ENCODE measurements at places on chromosomes 5 and 9.
A peak's percentile ranks its signal among the peaks of the same experiment; 100 is the strongest.

- no peak for DNase-seq
These were observed 455.3 kb downstream of the RAB3C start for GRCh38 chr5:59037941-59038797.

GRCh38 chr5:116645627-116646026, 71.0 kb upstream of the SEMA6A start:
- DNase-seq: no peak

GRCh38 chr5:135543485-135544304, 7.9 kb upstream of the NEUROG1 start:
- no peak for DNase-seq

DNA sequence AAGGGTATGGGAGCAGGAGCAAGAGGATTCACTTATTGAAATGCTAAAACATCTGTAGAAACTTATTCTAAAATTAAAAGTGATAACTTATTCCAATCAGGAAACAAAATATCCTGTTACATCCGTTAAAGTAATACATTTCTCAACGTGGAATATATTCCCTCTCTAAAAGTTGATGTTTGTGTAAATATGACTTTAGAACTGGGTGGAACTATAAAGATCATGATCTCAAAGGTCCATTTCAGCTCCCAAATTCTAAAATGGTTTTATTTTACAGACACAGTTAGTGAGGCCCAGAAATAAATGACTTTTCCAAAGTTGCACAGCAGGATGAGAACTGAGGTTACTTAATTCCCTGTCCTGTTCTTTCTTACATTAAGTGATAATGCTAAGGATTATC, 21.1 kb downstream of the ISOC1 start:
- DNase-seq: no peak

DNA sequence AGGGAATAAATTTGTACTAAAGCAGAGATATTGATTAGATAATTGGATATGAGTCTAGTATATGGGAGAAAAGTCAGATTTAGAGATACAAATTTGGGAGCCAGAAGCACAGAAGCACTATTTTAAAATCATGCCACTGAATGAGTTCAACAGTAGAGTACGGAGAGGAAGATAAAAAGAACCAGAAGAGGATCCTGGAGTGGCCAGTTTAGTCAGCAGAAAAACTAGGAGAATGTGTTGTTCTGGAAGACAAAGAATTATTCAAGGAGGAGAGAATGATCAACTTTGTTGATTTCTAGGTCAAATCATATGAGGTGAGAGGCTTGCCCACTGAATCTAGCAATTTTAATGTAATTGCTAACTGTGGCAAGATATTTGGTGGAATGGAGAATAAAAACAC, 67.0 kb downstream of the NIPBL start:
- DNase-seq: no peak

DNA sequence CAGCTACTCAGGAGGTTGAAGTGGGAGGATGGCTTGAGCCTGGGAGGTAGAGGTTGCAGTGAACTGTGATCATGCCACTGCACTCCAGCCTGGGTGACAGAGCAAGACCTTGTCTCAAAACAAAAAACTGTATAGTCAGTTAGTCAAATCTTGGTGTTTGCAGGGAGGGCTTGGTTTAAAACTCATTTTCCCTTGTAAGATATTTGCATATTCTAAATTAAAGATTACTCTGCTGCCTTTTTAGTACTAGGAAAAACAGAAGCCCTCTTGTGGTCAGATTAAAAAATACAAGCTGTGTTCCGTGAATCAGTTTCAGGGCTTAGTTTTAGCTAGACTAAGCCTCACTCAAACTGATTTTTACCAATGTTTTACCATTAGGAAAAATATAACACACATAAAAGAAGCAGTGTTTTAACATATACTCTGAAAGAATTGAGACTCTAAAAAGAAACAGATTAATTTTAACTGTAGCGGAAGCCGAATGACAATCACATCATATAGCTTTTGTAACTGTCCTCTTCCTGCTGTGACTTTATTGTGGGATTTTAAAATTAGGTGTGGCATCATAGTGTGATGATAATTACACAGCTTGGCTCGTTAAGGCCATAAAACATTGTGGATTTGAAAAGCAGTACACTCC, 84.9 kb upstream of the BASP1 start:
- no peak for DNase-seq

GRCh38 chr9:136365775-136366222, 2.3 kb upstream of the DNLZ start:
- DNase-seq: no peak

- DNase-seq: no peak
These were observed 101.2 kb upstream of the GDNF start for GRCh38 chr5:37940931-37941623.

- DNase-seq: no peak
These were observed 9.0 kb downstream of the RFX3 start for GRCh38 chr9:3516667-3517330.

- no peak for DNase-seq
These were observed 59.9 kb downstream of the PFDN1 start for GRCh38 chr5:140242890-140243585.

GRCh38 chr9:1875921-1876448, 139.2 kb upstream of the SMARCA2 start:
- DNase-seq: peak; percentile 87

- no peak for DNase-seq
These were observed 70.4 kb upstream of the TLE1 start for GRCh38 chr9:81759680-81760215.

DNA sequence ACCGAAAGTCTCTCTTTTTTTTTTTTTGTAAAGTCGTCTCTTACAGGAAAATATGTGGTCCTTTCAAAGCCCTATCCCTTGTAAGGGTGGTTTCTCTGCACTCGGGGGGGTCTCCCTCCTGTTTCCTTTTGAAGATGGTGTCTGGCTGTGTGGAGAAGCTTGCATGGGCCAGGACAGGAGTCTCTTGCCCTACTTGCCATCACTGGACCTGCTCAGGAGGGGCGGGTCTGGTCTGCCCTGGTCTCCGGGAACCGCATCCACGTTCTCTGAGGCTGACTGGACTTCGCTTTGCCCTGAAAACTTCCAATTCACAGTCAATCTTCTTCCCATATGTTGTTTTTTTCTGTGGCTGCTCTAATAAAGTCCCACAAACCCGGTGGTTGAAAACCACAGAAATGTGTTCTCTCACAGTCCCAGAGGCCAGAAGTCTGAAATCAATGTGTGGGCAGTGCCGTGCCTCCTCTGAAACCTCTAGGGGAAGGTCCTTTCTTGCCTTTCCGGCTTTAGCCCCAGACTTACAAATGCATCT, 92.9 kb upstream of the IER5L start:
- DNase-seq: peak; percentile 22

DNA sequence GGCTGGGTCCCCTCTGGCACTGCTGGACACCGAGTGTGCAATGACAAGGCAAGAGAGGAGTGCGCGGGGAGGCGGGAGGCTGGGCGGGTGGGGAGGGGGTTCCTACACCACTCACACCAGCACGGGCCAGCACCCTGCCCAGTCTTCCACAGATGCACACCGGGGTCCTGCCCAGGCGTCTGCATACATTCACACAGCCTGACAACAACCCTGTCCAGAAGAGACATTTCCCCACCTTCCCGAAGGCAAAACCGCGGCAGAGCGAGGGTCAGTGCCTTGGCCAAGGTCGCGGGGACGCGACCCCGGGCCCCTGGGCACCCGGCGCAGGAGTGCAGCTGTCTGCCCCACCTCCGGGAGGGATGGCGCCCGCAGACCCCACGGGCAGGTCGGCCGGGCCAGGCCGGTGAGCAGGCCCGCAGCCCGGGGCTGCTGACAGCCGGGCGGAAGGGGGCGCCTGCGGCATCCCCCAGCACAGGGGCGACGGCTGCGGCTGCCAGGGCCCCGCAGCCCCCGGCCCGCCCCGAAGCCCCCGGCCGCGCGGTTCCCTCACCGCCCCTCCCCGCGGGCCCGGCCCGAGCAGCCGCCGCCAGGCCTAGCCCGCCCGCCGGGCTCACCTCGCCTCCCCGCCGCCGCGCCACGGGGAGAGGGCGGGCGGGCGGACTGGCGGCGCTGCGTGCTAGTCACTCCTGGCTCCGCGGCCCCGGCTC, 496 bp downstream of the MAPK9 start:
- DNase-seq: peak; percentile 24

- no peak for DNase-seq
These were observed 171.6 kb downstream of the FAM174A start for GRCh38 chr5:100706776-100707175.

GRCh38 chr5:158155067-158155466, 296.1 kb upstream of the CLINT1 start:
- no peak for DNase-seq

DNA sequence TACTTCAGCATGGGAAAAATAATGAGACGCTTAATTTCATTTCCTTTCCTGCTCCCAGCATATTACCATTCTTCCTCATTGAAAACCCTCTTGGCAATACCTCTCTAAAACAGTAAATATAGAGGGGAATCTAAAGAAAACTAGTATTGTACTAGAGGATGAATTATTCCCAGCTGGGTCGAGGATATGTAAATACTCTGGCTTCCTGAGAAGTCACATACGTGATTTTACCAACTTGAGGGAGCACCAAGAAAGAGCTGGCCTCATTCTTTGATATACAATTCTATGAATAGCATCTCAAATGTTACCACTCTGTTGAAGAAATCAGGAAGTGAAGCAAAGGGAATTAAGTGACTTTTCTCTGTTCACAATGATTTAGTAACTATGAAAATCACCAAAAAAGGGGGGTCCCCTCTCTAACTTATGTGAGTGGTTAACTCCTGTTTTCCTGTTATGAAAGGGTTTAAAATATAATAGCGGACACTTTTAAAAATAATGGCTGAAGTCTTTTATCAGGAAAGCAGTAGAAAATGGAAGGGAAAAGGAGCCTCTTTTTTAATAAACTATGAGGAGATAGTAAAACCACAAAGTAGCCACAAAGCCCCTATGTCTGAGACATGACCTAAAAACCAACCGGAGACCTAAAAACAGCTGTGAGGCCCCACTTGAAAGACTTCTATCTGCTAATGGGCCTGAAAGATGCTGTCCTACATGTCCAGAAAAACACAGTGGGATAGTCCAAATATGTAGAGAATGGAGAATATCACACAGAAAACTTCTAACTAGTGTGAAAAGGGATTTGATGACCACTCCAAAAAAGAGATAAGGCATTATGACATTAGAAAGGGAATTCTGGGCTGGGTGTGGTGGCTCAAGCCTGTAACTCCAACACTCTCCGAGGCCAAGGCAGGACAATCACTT, 42.6 kb downstream of the LPAR1 start:
- no peak for DNase-seq

- DNase-seq: no peak
These were observed 13.1 kb upstream of the IFNA14 start for GRCh38 chr9:21252721-21253547.

GRCh38 chr9:114487607-114488300, 17.5 kb downstream of the WHRN start:
- DNase-seq: peak; percentile 63

GRCh38 chr9:91783876-91784672, 166.0 kb downstream of the ROR2 start:
- no peak for DNase-seq

GRCh38 chr5:35185518-35185917, 44.8 kb downstream of the PRLR start:
- no peak for DNase-seq

GRCh38 chr5:149724884-149725283, 5.2 kb upstream of the PPARGC1B start:
- DNase-seq: no peak

- no peak for DNase-seq
These were observed 4.7 kb downstream of the MRPL36 start for GRCh38 chr5:1794901-1795290.

- DNase-seq: no peak
These were observed 118.4 kb upstream of the MAP3K1 start for GRCh38 chr5:56696900-56697299.

DNA sequence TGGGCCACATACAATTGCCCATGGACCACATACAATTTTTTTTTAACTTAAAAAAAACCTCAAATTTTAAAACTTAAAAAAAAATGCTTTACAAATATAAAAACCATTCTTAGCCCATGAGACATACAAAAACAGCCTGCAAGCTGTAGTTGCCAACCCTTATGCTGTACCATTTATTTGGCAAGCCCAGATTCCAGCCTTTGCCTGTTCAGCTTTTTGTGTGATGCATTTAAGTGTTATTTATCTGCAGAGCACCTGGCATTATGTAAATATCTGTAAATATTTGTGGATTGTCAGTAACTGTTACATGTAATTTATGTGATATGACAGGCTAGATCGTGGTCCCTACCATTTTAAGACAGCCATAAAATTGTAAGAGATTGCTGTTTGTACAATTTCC, 32.6 kb downstream of the HEXB start:
- no peak for DNase-seq

DNA sequence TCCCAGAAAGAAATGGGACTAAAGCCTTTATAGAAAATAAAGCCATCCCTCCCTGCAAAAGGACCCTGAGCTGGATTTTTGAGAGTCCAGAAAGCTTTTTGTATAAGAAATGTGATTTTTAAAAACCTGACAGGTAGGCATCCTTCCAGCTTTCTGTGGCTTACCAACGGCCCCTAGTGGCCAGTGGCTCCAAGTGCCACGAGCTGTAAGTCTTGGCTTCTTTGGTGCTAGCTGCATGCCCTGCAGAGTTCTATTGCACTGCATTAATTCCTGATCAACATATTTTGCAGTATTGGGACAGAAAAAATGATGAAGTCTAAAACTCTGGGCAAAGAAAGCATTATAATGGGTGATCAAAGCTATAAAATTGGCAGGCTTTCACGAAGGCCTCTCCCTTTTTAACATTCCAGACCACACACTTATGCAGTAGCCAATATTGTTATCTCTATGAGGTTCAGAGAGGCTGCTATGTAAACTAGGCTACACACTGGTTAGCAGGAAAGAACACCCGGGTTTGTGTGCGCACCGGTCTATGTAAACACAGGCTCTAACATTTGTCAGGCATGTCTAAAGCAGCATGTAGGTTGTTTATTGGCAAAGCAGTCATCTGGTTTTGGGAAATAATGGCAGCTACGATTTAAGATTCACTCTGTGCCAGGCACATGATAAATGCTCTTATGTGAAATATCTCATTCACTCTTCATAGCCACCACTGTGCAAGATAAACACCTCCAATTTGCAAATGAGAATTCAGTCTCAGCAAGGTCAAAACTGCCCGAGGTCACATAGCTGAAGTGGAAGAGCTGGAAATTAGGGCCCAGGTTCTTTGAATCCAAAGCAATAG, 55.2 kb downstream of the NMUR2 start:
- DNase-seq: peak; percentile 36

DNA sequence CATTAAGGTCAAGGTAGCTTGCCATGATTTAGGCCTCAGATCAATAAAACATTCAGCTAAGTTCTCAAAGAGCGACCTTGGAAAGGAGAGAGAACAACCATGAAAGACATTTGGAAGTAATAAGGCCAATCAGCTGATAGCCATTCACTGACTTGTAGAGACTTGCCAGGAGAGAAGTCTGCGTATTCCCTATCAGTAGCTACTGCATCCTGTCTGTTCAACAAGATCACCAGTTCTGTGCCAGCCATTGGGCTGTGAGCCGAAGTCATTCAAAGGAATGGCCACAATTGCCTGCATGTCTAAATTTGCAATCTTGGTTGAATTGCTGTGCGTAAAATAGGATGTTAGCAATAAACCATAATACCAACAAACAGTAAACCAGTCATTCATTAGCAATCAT, 219.8 kb downstream of the FBXL7 start:
- DNase-seq: no peak

- DNase-seq: no peak
These were observed 80.8 kb upstream of the IL12B start for GRCh38 chr5:159411115-159411514.

Measured in activated CD4-positive, alpha-beta T cell treated with anti-CD3 and anti-CD28 coated beads, Interleukin-2, amount 50 U/mL, for 48 hours (primary cell).